Occipital lobe (tissue), 3 donors: ENCODE measurements at places on chromosomes 11 and 22.

- no peak for DNase-seq
Measured at GRCh38 chr11:96200243-96200642, 142.8 kb downstream of the MAML2 start.

GRCh38 chr11:12287374-12288211, 89.8 kb upstream of the PARVA start:
- DNase-seq: no peak

DNA sequence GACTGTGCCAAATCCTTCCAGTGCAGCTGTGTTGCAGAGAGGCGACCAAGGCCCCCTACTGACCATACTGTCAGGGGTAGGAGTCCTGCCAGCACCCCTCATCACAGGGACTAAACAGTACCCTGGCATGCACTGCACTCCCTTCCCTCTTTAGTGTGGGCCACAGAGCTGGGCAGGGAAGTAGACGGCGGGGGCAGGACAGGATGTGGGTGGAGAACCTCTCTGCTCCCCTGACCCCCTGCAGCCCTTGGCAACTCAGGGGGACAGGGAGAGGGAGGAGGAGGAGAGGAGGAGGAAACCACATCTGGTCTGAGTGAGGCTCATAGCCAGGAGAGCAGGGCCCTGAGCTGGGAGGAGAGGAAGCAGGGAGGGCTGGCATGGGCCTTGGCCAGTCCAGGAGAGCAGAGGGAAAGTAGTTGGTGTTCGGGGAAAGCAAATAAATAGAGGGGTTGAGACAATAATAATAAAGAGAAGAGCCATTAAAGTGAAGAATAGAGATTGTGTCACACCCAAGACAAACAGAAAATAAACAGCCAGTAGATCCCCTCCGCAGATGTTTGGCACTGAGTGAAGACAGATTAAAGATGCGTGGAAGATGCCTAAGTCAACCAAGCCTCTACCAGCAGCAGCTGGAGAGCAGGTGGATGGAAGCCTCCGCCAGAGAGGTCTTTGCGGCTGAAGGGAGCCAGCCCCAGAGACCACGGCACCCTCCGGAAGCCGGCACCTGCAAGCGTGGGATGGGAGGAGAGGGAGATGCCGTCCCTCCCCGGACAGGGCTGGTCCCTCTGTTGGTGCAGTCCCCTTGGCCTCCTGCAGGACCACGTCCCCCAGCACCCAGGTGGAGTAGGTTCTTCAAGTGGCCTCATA, 61.5 kb downstream of the RPUSD4 start:
- DNase-seq: no peak

- no peak for DNase-seq
Measured at GRCh38 chr11:115300660-115301428, 203.4 kb downstream of the CADM1 start.

- no peak for DNase-seq
Measured at GRCh38 chr11:90890347-90890746, 667.5 kb upstream of the CHORDC1 start.

GRCh38 chr11:1258401-1259075, 35.7 kb downstream of the MUC5B start:
- DNase-seq: no peak

- no peak for DNase-seq
Measured at GRCh38 chr22:33756508-33756949, 163.7 kb downstream of the LARGE1 start.

- DNase-seq: no peak
Measured at GRCh38 chr11:75400146-75400865, 988 bp downstream of the RPS3 start.

DNA sequence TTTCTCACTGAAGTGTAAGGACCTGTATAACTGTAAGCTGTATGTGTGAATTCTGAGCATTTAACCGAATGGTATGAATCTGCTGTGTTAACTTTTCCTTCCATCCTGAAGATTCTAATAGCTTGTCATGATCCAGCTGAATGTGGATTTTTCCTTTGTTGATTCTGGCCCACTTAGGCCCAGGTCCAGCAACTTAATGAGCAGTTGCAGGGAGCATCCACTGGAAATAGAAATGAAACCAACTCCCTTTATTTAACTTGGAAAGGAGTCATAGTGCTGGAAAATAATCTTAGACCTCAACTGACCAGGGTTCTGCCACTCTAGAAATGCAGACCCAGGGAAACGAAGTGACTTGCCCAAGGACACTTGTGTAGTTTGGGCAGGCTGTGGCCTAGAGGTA, 142.3 kb upstream of the MTNR1B start:
- no peak for DNase-seq

DNA sequence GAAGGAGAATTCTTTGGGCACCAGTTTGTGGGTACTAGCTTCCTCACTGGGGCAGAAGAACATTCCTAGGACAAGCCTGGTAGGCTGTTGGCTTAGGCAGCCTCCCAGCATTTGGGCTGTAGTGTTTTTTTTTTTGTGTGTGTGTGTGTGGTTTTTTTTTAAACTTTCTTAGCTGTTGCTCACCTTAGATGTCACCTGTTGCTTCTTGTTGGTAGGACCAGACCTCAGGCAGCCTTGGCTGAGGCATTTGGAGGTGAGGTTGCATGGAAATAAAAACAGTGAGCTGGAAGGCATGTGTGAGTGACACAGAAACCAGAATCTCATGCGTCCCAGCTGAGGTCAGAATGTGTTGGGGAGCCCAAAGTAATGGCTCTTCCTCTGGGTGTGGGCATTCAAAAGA, 21.3 kb downstream of the AMPD3 start:
- DNase-seq: no peak

- peak; percentile 29 for DNase-seq
Measured at GRCh38 chr11:131246663-131247062, 123.8 kb upstream of the NTM start.

GRCh38 chr22:24156141-24156912, 25.0 kb upstream of the SUSD2 start:
- no peak for DNase-seq

GRCh38 chr11:9092072-9092471, 673 bp upstream of the SCUBE2 start:
- no peak for DNase-seq

DNA sequence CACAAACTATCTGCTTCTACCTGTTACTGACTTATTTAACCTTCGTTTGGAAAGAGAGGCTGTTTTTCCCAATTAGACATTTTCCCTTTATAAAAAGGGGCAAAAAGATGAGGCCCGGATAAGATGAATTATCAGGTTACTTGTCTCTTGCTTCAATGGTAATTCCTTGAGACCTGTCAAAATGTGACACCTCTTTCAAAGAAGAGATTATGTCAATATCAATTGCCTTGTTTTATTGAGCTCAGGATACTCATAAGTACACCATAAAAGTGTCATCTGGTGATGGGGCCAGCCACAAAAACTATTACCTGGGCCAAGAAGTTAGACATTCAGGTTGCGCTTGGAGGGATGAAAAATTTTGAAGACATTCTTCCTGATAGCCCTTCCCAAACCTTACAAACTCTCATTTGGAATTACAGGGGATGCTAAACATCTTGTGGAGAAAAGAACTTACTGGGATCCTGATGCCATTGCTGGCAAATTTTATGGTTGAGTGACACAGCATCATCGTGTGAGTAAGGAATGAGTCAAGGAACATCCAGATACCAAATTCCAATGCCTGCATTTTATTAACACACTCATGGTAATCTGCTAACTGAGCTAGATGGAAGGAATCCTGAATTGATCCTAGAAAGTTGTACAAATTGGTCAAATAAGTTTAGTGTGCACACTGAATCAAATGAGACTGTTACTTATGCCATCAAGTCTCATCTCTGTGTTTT, 1071.2 kb downstream of the LRRC4C start:
- no peak for DNase-seq

- peak; percentile 13 for DNase-seq
Measured at GRCh38 chr11:1050581-1051355, 14.2 kb upstream of the MUC6 start.

- no peak for DNase-seq
Measured at GRCh38 chr11:68128682-68129327, 7.6 kb upstream of the CHKA start.

- DNase-seq: no peak
Measured at GRCh38 chr22:21736084-21736642, 569 bp upstream of the YPEL1 start.

- no peak for DNase-seq
Measured at GRCh38 chr11:29963796-29964195, 53.0 kb downstream of the KCNA4 start.

GRCh38 chr11:79940165-79940564, 499.3 kb upstream of the TENM4 start:
- no peak for DNase-seq

DNA sequence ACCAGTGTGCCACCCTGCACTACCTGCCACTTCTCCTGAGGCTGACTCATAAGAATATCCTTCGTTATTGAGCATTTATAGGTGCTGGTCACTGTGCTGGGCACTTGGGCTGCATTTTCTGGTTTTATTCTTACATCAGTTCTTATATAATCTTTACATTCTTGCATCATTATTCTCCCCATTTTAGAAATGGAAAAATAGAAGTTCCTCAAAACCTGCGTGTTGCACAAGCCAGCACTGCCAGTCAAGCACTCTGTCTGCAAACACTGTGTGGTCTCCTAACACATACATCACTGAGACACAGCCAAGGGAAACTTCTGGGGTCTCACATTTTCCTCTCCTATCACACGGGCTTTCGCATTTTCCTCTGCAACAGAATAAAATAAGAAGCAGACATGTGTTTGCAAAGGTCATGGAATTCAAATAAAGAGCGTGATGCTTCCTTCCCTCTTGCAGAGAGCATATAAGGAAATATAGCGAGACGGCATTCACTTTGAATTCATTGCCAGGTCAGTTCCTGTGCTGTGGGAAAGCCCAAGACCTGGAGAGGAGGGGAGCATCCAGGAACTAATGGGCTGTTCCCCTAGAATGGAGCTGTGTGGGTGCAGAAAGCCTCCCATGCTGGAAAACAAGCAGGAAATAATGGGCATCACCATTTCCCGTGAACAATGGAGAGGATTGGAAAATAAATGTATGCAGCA, 73.9 kb upstream of the SEZ6L start:
- DNase-seq: no peak

DNA sequence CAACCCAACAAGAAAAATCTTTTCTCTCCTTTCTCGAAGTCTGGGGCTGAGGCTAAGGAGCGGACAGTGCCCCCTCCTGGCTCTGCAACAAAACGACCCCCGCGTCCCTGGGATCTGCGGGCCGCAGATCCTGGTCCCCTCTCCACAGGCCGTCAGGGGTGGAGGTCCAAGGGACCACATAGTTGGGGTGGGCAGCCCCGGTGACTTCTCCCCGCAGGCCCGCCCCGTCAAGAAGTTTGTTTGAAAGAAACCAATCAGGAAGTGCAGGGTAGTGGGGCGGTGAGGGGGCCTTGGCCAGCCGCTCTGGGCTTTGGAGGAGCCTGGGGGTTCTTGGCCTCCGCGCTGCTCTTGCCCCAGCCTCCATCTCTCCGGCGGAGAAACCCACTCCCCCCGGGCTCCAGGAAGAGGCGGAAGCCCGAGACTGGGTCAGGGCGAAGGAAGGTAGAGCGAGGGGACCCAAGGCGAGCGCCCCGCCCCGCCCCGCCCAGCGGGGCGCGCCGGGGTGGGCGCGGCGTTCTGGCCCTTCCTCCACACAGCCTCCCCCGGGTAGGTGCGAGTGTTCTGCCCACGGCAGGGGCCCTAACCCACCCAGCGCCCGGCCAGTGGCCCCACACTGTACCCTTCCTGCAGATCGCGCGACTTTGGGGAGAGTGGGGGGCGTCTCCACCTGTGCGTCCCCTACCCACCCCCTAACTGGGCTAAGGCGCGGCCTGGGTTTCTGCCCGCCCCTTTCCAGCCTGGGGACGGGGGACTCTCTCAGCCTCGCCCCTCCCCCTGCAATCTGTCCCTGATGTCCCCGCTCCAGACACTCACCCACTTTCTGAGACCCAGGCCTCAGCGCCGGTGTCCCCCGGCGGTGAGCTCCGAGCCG, 1.3 kb downstream of the TP53I11 start:
- no peak for DNase-seq

- no peak for DNase-seq
Measured at GRCh38 chr11:115955803-115956202, 451.6 kb upstream of the CADM1 start.

- DNase-seq: no peak
Measured at GRCh38 chr11:117070016-117070415, 28.2 kb downstream of the SIK3 start.

DNA sequence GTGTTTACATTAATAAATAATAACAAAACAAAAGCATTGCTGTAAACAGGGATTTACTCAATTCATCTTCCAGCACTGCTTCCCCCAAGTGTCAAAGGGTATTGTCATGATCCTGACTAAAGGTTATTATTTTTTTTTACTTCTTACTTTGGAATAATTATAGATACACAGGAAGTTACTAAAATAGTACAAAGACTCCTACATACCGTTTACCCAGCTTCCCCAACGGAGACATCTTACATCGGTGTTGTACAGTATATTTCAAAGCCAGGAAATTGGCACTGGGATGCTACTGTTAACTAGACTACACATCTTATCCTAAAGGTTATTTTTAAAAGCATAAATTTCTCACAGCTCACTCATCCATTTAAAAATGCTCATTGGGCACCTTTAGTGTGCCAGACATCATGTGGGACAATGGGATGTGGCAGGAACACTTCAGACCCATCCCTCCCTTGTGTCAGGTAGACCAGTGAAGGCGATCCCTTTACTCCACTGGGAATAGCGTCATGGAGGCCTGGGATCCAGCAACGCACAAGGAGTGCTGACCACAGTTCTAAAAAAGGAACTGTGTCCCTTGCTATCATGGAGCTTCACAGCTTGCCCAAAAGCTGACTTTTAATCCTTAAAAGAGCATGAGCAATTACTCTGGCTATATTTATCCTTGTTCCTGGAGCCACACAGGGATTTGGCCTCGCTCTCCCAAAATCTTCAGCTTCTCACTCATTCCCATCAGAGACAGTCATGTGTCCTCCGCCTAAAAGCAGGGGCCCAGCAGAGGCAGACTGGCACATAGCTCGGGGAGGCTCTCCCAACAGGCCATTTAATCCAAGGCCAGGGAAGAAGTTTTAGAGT, 3.1 kb upstream of the IRAG1 start:
- no peak for DNase-seq

DNA sequence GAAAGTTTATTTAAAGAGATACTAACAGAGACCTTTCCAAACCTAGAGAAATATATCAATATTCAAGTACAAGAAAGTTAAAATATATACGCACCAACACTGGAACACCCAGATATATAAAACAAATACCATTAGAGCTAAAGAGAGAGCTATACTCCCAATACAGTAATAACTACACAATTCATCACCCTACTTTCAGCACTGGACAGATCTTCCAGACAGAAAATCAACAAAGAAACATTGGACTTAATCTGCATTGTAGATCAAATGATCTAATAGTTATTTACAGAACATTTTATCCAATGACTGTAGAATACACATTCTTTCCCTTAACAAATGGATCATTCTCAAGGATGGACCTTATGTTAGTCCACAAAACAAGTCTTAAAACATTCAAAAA, 311.9 kb downstream of the METTL15 start:
- DNase-seq: no peak

GRCh38 chr11:125301346-125301745, 136.8 kb downstream of the PKNOX2 start:
- no peak for DNase-seq

GRCh38 chr11:1230456-1231395, 7.9 kb downstream of the MUC5B start:
- DNase-seq: no peak

DNA sequence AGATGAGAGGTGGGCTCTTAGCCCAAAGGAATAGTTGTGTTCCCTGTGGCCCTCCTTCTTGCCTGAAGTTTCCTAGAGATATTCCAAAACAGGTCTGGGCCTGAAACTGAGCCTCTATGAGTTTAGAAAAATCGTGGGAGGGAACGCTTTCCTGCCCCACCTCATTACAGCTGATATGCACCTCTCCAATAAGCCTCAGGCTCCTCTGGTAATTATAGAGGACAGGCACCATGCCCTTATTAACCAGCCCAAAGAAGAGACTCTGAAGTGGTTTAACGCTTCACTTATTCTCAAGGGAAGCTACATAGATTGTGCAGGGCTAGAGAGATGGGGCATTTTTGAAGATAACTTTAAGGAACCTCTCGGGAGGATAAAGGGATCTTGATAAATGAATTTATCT, 3.4 kb upstream of the MPZL2 start:
- no peak for DNase-seq
